ENCODE measurements at places on chromosomes 16 and 17.

DNA sequence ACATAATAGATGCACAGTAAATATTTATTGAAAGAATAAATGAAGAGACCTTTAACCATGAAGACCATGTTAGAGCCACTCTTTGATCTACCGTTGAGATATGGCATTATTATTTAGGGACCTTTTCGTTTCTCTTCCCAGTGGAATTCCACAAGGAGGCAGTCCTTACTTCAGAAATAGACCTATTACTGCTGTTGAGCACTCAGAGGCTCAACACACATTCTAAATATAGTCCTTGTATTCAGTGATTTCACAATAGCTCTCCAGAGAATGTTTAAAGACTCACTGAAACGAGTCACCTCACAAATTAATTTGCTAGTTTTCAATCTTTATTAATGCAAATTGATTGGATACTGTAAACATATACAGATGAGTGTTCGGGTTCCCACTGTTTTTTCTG is 603.8 kb downstream of the CDH8 start:
- no peak for DNase-seq

DNA sequence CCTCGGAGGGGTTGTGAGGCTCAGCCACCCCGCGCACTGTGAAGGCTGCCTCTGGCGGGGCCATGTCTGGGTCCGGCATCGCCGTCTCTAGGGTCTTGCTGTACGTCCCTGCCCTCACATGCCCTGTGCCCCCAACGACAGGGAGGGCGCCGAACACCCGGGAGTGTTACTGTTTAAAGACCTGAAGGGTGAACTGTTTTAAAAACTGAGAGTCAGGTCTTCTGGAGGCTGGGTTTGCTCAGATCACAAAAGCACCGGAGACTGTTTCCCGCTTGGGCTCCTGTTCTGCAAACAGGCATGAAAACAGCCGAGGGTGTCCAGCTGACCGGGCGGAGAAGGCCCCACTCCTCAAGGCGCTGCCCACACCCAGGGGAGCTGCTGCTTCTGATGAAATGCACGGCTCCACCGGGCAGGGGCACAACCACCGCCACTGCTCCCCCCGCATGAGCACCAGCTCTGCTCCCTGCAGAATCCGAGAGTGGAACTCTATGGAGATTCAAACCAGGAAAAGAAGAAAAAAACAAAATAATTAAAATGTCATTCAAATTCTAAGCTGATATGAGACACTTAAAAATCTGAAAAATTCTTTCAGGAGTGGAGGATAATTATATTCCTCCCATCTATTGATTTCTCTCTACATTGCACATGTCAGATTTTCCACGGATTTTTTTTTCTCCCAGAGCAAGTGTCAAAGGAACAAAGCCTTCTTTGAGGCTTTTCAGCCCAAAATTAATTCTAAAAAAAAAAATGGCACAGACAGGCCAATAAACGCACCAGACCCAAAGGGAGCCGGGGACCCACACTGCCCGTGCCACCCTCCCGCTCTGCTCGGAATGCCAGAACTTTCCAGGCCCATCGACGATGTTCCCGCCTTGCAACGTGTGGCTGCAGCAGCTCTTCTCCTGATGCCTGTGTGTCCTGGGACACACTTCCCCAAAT is 74.3 kb downstream of the LMF1 start:
- DNase-seq, result no peak

DNA sequence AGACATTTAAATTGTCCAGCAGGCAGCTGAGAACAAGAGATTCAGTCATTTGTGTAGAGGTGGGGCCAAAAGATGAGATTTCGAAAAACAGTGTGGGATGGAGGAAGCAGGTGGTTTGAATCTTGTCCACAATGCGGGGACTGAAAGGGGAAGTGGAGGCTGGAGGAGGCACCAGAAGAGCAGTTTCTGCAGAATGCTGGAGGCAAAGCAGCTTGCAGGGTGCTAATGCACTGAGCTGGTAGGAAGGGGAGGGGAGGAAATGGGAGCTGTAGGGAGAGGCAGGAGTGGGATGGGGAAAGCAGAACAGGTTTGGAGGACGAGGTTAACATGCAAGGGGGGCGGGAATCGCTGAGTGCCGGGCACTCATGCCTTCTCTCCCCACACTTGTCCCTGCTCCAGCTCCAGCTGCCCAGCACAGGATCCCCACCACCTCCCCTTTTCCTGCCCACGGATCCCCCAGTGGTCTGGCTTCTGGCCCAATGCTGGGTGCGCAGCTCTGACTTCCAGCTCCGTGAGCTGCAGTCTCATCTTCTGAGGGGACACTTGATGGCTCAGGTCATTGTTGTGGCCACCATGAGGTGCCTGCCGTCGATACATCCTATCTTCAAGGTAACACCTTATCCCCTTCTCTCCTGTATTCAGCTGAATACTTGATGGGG is 9.4 kb downstream of the C17orf100 start:
- DNase-seq, result no peak

- no peak for DNase-seq
Measured at GRCh38 chr16:4034963-4035362, 81.3 kb downstream of the ADCY9 start.

DNA sequence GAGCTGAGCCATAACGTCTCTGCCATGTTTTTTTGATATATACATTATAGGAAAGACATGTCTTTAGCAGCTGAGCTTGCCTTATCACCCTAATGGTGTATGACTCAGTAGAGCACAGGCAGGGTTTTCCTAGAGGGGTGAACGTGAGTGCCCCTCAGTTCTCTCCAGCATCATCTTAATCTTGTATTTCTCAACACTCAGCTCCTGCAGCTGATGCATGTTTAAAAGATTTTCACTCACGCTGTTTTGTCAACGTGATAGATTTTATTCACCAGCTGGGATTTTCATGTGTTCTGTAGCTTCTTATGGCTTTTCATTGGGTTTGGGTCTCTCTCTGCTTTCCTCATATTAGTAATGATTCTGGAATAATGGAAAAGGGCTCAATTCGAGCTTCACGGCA is 186.0 kb upstream of the PMFBP1 start:
- peak; percentile 66 for DNase-seq
